Stimulated activated CD8-positive, alpha-beta memory T cell treated with anti-CD3 and anti-CD28 coated beads, Interleukin-15, amount 100 ng/mL, for 24 hours (primary cell): ENCODE measurements at places on chromosomes 2 and 18.

GRCh38 chr2:78999406-78999805 lies 26.1 kb upstream of the REG3G start:
- no peak for DNase-seq

- DNase-seq, result no peak
Observed at GRCh38 chr2:148578493-148578884, 66.1 kb upstream of the EPC2 start.

DNA sequence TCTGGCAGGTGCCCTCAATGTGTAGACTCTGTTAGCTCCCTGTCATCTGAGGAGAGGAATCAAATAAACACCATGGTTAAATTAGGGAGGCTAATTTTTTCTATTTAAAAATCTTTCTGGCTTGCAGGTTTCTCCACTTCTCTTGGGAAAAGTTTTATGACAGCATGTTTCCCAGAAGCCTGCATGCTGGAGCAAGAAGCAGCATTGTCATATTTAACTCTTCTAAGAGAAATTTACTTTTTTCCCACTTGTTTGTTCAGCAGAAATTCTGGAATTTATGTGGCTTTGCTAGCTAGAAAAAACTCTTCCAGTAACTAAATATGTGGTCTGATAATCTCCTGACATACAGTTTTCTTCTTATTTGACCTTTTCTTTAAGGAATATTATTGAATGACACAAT lies 230.5 kb downstream of the PARD3B start:
- no peak for DNase-seq

DNA sequence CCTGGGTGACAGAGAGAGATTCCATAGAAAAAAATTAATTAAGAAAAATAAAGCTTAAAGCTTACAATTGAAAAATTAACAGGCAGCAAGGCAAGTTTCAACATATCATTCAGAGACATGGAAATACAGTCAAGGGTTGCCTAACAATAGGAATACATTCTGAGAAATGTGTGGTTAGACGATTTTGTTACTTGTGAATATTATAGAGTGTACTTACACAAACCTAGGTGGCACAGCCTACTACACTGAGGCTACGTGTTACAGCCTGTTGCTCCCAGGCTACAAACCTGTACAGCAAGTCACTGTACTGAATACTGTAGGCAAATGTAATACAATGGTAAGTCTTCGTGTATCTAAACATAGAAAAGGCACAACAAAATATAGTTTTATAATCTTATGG lies 27.7 kb upstream of the ZBTB7C start:
- no peak for DNase-seq

DNA sequence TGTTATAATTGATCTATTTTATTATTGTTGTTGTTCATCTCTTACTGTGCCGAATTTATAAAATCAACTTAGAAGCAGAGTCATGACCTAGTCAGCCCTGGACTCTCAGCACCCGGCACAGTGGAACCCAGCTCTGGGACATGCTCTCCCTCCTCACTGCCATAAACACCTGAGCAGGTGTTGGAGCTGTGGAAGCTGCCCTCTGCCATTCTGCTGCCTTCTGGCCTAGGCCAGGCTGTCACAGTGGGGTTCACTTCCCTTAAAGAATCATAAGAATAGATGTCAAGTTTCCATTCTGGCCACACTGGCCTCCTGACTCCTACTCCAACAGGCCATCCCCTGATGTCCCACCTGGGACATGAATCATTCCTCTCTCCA lies 192.2 kb downstream of the ZFP36L2 start:
- DNase-seq, result no peak

DNA sequence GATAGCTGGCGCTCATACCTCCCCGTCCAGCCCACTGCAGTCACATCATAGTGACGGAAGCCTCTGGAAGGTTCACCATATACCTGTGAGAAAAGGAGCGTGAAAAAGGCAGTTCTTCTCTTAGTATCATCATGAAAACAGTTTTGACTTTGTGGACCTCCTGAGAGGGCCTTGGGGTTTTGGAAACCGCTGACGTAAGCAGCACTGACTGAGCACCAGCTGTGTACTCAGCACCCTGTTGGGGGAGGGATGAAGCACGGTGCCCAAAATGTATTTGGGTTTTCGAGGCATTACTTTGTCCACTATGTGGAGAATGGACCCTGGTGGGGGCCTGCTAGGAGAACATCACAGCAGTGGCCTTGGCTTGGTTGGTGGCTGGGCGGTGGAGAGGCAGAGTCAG lies 5.4 kb downstream of the SCLY start:
- DNase-seq, result no peak

- DNase-seq, result no peak
Observed at GRCh38 chr2:104872866-104873688, 19.2 kb downstream of the POU3F3 start.

GRCh38 chr2:122319539-122320132 lies 564.2 kb downstream of the TSN start:
- DNase-seq, result no peak

DNA sequence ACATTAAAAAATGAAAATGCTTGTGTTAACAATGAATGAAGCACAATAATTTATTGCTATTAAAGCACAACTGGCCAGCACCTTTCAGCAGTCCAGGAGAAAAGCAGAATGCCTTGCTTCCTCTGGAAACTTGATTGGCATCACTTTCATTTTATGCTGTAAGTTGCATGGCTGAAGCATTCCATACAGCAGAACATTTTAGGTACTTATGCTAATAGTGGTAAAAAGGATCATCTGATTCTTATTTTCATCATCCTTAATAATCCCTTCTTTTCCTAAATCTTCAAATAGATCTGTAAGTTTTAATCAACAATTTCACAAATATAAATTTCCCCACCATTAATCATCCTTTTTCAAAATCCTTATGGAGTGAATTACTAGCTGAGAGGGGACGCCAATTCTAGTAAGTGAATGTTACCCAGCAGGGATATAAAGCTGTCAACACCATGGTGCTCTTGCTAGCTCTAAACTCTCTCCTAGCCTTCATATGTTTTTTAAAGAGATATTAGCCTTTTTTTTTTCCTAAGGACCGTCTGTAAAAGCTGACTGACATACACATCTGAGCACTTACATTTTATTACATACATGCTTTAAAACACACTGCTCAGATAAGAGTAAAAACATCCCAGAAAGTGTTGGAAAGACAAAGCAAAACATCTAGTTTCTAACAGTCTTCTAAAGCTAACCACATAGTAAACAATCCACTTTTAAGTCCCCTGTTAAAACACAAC lies 5.3 kb downstream of the SATB2 start:
- DNase-seq, result no peak

DNA sequence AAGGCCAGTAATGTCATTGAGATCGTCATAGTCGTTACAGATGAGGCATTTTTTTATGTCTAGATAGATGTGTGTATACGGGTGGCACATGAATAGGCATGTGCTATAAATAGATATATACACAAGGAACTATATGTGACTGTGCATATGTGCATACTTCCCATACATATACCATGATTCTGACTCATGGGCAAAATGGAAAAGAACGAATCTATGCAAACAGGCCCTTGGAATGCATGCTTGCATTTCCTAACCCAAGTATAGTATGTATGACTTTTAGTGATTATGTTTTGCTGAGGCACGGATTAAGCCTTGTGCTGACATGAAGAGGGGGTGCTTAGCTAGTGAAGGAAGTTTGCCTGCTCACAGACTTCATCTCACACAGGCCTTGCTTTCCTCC lies 111.7 kb downstream of the BCL11A start:
- no peak for DNase-seq

GRCh38 chr18:10315522-10315921 lies 138.9 kb upstream of the APCDD1 start:
- no peak for DNase-seq

DNA sequence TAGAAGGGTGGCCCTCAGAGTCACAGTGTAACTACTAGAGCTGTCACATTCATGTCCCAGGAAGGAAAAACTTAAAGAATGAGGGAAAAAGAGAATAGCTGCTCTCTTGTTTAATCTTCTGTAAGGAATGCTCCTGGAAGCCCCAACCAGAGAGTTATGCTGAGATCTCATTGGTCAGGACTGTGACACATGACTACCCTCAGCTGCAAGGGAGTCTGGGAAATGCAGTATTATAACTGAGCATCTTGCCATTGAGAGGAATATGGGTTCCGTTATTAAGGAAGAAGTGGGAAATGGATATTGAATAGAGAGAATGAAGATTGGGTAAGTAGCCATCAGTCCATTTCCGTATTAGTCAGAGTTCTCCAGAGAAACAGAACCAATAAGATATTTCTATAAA lies 165.9 kb downstream of the ALPK2 start:
- no peak for DNase-seq

GRCh38 chr2:112910219-112910618 lies 746 bp upstream of the IL37 start:
- DNase-seq, result no peak

GRCh38 chr18:58781627-58782194 lies 83.0 kb upstream of the ZNF532 start:
- DNase-seq, result no peak

GRCh38 chr2:81648370-81648769 lies 1343.8 kb upstream of the LRRTM1 start:
- no peak for DNase-seq

DNA sequence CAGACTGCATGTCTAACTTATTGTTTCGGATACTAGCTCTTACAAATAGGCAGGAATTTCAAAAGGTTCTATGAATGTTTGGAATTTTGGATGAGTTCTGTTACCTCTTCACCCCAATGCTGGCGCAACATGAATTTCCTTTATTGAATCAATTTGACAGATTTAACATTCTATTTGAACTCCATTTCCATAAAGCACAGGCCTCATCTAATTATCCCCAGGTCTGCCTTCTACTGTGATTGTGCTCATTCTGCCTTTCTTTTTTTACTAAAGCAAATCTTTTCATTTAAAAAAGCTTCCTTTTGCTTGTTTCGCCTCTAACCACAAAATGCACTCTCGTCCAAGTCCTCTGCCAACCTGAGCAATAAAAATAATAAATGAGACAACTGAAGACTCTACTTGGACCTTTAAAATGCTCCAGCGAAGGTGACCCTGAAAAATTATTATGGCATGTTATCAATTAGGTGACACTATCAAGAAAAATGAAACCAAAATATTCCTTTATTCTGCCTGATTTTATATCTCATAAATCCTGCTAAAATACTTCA lies 922.9 kb upstream of the FSHR start:
- no peak for DNase-seq

GRCh38 chr2:99422599-99422998 lies 67.2 kb downstream of the REV1 start:
- no peak for DNase-seq

- DNase-seq, result no peak
Observed at GRCh38 chr18:13439461-13439860, 220.9 kb downstream of the LDLRAD4 start.

DNA sequence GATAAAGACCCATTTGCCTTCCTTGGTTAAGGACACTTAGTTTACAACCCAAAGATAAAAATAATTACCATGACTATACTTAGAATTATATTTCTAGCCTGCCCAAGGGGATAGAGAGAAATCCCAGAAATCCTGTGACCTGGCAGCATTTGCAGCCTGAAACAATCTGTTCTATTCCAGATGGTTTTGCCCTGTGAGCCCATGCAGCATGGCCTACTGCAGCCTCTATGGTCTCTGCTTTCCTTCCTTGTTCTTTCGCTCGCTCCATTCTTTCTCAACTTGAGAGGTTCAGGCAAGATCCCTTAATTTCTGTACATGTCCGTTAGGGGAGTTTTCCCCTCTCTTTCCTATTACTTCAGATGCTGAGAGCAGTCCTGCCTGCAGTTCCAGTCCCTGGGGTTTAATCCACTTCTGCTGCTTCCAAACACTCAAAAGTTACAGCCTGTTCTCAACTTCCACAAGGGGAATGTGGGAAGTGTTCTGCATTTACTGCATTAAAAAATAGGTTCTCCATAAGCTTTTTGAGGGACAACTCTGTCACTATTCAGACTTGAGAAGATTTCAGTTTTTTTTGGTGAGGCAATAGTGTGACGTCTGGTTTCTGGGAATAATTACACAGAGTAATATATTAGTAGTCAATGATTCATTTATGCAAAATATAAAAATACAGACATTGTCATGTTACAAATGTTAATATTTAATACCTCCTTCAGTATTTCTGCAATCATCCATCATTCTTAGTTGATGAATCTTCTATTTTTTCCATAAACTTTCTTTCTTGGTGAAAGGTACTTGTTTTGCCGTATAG lies 80.3 kb downstream of the CDCA7 start:
- DNase-seq, result no peak

- DNase-seq, result no peak
Observed at GRCh38 chr2:196482119-196483065, 157.1 kb upstream of the CCDC150 start.

GRCh38 chr2:189570570-189571031 lies 10.0 kb downstream of the SLC40A1 start:
- DNase-seq, result no peak

- DNase-seq, result no peak
Observed at GRCh38 chr18:66616523-66616983, 12.7 kb upstream of the CDH19 start.

DNA sequence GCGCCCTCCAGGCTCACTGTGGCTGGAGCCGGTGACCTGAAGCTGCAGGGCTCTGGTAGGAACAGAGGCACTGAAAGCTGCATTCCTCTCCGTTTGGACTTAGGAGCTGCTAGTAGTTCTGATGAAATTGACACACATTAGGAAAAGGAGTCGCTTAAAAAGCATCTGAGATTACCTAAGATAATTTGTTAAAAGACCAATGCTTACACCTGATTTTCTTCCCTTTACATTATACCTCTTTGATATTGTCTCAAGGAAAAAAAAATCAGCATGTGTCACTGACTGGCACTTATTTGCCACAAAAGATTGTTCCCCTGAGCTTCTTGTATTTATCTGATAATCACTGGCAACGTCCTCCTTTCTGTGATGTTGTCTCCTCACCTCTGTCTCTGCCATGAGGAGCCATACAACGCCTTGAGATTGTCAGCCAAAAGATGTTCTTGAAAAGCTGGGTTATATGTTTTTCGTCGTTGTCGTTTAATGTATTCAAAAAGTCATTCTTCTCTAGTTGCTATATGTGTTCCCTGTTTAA lies 618 bp upstream of the CHN1 start:
- no peak for DNase-seq

- no peak for DNase-seq
Observed at GRCh38 chr2:191304939-191305875, 60.0 kb downstream of the MYO1B start.

DNA sequence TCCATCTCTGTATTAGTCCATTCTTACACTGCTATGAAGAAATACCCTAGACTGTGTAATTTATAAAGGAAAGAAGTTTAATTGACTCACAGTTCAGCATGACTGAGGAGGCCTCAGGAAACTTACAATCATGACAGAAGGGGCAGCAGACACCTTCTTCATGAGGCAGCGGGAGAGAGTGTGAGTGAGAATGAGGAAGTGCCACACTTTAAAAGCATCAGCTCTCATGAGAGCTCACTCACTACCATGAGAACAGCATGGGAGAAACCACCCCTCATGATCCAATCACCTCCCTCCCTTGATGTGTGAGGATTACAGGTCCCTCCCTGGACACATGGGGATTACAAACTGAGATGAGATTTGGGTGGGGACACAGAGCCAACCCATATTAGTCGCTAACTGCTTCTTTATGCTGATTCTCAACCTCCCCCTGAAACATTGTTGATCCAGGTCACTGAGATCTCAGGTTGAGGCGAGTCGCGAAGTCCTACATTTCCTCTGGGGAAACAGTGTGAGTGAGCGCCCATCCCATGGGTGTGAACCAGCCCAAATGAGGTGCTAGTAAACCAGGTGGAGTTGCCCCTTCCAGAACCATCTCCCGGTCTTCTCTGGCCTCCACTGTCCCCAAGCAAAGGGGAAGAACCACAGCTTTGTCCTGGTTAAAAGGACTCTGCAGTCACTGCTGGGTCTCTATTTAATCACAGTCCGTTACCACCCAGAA lies 123.8 kb downstream of the CAPN13 start:
- no peak for DNase-seq

- DNase-seq, result no peak
Observed at GRCh38 chr2:101860157-101860556, 131.6 kb upstream of the IL1R2 start.
